ENCODE measurements at places on chromosomes 7 and 10.

GRCh38 chr10:122244001-122244975 is 26.8 kb upstream of the BTBD16 start:
- DNase-seq = no peak

DNA sequence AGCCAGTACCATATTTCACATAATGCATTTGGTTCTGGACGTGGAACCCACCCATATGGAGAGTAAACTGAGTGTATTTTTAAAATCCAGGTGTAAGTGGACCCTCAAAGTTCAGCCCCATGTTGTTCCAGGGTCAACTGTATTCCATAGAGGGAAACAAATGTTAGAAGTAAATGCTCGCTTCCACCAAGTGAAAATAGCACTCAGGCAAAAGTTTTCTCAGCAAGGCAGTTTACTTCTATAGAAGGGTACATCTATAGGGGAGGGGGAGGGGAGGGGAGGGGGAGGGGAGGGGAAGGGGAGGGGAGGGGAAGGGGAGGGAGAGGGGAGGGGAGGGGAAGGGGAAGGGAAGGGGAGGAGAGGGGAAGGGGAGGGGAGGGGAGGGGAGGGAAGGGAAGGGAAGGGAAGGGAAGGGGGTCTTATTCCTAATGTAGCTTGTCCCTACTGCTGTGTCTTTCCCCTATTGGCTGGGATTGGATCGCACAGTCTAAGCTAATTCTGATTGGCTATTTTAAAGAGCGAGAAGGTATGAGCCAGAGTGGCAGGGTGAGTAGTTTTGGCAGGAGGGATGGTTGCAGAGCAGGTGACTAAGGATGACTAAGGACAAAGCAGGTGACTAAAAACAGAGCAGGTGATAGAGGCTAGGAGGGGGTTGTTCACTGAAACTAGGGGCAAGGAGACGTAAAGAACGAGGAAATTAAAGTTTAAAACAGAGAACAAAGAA is 29.1 kb downstream of the GARIN1A start:
- DNase-seq = no peak

DNA sequence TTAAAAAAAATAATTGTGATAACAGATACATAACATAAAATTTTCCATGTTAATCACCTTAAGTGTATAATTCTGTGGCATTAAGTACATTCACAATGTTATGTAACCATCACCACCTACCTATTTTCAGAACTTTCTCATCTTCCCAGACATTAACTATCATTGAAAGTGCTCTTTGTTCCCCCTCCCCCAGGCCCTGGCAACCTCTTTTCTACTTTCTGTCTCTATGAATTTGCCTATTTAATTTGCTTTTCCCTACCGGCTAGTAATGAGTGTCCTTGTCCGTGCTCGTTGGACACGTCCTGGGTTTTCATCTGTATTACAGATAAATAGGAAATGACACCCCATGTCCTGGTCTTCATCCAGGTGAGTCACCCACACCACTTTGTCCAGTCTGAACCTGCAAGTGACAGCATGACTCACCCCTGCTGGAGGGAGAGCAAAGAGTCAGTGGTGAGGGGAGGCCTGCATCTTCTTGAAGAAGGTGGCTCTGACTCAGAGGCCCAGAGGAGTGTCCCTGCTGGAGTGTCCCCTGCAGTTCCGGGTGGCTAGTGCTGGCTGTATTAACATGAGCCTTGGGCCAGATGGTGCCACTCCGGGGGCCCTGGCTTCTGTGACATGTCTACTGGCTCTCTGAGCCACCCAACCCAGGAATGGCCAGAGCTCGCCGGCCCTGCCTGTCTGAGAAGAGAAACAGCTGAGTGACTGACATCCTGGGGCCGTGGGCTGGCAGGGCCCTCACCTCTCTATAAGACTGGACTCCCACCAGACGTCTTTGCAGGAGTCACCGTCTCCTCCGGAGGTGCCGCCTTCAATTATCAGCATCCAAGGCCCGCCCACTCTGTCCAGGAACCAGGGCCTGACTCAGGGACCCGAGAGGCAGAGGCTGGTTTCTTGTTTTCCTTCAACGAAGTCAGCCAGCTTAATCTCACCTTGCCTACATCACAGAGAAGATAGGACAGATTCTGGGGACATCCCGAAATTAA is 503.2 kb upstream of the MKI67 start:
- no peak for DNase-seq

DNA sequence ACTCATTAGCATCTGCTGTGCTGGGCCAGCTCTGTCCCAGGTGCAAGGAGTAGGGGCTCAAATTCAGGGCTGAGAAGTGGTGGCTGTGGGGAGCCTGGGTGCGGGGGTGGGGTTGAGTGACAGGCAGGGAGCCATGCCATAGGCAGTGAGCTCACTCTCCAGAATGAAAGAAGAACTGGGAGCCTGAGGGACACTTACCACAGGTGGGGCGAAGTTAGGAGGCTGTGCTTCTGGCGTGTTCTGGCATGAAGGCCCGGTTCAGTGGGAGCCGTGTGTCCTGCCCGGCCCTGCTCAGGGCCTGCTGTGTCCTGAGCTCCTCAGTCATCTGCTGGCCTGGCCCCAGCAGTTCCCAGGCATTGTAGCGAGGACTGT is 62.5 kb downstream of the MKI67 start:
- no peak for DNase-seq

GRCh38 chr7:121515630-121516401 is 119.7 kb upstream of the FAM3C start:
- DNase-seq = no peak

- no peak for DNase-seq
Measured at GRCh38 chr10:3226960-3227744, 54.6 kb upstream of the PITRM1 start.

DNA sequence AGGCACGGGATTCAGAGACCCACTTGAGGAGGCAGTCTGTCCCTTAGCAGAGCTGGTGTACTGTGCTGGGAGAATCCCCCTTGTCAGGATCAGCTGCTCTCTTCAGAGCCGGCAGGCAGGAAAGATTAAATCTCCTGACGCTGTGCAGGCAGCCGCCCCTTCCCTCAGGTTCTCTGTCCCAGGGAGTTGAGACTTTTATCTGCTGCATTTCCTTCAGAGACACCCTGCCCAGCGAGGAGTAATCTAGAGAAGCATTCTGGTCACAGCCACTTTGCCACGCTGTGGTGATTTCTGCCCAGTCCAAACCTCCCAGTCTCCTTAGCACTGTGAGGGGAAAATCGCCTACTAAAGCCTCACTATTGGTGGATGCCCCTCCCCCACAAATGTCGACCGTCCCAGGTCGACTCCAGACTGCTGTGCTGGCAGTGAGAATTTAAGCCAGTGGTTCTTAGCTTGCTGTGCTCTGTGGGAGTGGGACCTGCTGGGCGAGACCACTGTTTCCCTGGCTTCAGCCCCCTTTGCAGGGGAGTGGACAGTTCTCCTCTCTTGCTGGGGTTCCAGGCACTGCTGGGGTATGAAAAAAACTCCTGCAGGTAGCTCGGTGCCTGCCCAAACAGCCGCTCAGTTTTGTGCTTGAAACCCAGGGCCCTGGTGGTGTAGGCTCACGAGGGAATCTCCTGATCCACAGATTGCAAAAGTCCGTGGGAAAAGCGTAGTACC is 265.4 kb downstream of the ZWINT start:
- DNase-seq = no peak

GRCh38 chr7:39606352-39606751 is 17.0 kb upstream of the RALA start:
- DNase-seq = no peak

- no peak for DNase-seq
Measured at GRCh38 chr10:33524966-33525365, 190.5 kb upstream of the NRP1 start.

- no peak for DNase-seq
Measured at GRCh38 chr10:22573820-22574569, 140.4 kb downstream of the PIP4K2A start.

GRCh38 chr7:2602406-2603043 is 29.3 kb upstream of the TTYH3 start:
- DNase-seq = no peak

- DNase-seq = no peak
Measured at GRCh38 chr10:76382381-76382851, 951.0 kb downstream of the LRMDA start.

DNA sequence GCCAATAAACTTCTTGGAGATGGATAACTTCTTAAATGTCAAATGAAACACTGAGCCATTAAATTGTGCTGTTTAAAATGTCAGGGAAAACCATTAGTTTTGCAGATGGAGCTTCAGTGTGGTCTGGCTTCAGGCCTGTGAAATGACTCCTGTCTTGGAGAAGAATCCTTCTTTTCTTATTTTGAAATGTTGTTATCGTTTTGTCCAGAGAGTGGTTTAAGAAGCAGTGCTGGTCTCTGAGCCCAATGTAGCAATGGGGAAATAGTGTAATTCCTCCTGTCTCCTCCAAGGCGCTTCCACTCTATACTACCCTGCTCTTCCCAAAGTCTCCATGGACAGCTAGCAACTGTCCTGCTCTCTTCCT is 177.6 kb downstream of the REEP3 start:
- DNase-seq = no peak

DNA sequence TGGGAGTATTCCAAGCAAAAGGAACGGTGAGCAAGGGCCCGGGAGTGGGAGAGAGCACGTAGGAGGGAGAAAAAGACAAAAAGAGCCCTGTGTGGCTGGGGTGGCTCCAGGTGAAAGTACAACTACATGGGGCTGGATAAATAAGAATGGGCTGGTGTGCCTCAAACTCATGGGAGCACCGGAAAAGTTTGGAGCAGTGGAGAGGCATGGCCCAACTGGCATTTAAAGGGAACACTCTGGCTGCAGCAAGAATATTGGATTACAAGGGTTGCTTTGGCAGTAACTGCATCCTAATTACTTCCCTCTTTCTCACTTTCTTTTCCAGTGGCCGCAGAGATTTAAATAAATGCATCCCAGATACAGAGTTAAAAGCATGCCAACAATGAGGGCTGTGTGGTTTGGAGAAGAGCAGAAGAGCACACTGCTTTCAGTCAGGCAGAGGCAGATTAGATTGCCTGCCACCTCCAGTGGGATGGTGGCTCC is 39.1 kb upstream of the HERPUD2 start:
- DNase-seq = no peak

GRCh38 chr7:76179686-76180085 is 22.0 kb upstream of the SRRM3 start:
- DNase-seq = no peak

- no peak for DNase-seq
Measured at GRCh38 chr10:124221356-124222317, 128.2 kb upstream of the CHST15 start.

GRCh38 chr7:84162584-84162983 is 32.0 kb downstream of the SEMA3A start:
- no peak for DNase-seq

- no peak for DNase-seq
Measured at GRCh38 chr10:70145166-70145665, 1.3 kb downstream of the TYSND1 start.

GRCh38 chr10:2817940-2818636 is 249.3 kb upstream of the PFKP start:
- DNase-seq = no peak

GRCh38 chr7:117698018-117698417 is 175.2 kb downstream of the CTTNBP2 start:
- no peak for DNase-seq

DNA sequence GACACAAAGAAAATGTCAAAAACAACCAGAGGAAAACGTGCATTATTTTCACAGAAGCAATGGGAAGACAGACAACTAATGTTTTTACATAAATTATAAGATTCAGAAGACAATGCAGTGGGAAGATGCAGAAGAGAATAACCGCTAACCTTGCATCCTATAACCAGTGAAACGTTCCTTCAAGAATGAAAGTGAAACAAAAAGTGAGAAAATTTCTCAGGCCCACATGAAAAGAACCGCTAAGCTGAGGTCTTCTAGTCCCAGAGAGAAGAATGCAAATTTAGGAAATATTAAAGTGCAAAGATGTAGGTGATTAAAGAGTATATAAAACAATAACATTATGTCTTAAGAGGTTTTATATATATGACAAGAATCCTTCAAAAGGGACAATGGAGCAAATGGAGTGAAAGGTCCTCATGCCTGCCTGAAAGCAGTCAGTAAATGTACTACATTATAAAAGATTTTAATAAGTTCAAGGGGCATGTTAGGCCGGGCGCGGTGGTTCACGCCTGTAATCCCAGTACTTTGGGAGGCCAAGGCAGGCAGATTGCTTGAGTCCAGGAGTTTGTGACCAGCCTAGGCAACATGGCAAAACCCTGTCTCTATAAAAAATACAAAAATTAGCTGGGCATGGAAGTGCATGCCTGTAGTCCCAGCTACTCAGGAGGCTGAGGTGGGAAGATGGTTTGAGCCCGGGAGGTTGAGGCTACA is 43.1 kb upstream of the DDC start:
- no peak for DNase-seq

Data from naive thymus-derived CD8-positive, alpha-beta T cell (primary cell).